ENCODE measurements at places on chromosomes 5 and 9. TPM values are rescaled to one million over a fixed set of nuclear protein-coding genes. Genes with fewer than 3 reads are reported as not detected.

- no peak for DNase-seq
Measured at GRCh38 chr9:31153250-31153840, 1231.1 kb upstream of the ACO1 start.

FAM200C gene
- 17.0 TPM for total RNA-seq

DNA sequence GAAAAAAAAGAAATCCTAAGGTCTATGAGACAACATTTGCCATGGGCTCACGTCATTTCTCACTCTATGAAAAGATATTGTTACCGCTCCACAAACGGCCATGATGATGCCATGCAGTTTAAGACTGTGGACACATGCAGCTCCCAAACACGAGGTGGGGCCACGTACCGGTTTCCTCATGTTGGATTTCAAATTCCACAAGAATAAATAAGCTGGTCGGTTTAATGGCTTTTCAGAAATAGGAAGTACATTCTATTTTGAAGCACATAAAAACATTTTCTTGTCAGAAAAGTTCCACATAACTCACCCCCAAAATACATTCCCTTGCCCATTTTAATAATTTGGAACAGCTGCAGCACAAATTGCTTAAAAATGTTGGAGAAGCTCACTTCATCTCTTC lies 130.6 kb downstream of the MYO10 start:
- DNase-seq = peak; percentile 48

DNA sequence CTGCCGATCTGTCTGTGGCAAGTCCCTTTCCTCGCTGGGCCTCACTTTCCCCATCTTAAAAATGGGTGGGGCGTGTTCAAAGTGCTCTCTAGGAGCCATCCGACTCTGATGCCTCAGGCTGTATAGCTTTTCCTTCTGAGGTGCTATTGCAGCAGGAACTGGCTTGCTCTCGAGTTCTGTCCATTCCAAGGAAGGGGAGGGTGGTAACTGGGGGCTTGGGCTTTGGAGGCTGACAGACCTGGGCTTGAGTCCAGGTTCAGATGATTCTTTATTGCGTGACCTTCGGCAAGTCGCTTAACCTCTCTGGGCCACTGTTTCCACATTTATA lies 139.5 kb downstream of the RGS3 start:
- DNase-seq = no peak

GRCh38 chr5:168803541-168803940 lies 224.4 kb upstream of the PANK3 start:
- no peak for DNase-seq

TERT gene
- total RNA-seq = 0.21 TPM

- DNase-seq = no peak
Measured at GRCh38 chr9:105027084-105027483, 99.1 kb upstream of the ABCA1 start.

GRCh38 chr5:135008556-135008955 lies 25.5 kb downstream of the PITX1 start:
- DNase-seq = no peak

- DNase-seq = no peak
Measured at GRCh38 chr5:110096419-110096818, 406.7 kb downstream of the MAN2A1 start.
